ENCODE measurements at places on chromosomes 13 and 19. TPM values are rescaled to one million over a fixed set of nuclear protein-coding genes. Genes with fewer than 3 reads are reported as not detected.
A peak's percentile ranks its signal among the peaks of the same experiment; 100 is the strongest.

Gene MYPOP
- 11.7 TPM for polyA plus RNA-seq

Gene KLK2
- not detected for polyA plus RNA-seq

Gene C19orf33
- 40.3 TPM for polyA plus RNA-seq

Gene RTBDN
- not detected for polyA plus RNA-seq

Gene AMH
- 0.60 TPM for polyA plus RNA-seq

Gene ERICH4
- 23.1 TPM for polyA plus RNA-seq

DNA sequence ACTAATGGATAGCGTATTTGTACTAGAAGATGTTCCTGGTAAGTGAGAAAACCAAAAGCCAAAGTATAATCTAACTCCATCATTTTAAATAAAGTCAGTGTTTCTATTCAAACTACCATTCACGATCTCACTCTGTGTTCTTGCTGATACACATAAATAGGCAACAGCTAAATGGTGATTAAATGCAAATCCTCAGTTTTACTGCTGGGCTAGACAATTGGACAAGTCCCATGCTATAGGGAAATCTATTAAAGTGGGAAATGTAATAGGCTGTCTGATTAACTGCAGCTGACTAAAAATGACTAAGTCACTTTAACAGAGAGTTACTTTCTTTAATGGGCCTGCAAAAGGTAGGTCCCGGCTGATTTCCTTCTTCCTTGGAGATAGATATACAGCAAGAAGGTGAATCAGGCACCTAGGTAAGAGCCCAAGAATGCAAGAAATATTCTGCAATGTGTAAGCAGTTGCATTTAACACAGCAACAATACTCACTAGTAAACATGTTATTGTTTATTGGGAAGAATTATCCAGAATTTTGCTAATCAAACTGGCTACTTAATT is 298.4 kb downstream of the SLITRK6 start:
- DNase-seq: no peak

DNA sequence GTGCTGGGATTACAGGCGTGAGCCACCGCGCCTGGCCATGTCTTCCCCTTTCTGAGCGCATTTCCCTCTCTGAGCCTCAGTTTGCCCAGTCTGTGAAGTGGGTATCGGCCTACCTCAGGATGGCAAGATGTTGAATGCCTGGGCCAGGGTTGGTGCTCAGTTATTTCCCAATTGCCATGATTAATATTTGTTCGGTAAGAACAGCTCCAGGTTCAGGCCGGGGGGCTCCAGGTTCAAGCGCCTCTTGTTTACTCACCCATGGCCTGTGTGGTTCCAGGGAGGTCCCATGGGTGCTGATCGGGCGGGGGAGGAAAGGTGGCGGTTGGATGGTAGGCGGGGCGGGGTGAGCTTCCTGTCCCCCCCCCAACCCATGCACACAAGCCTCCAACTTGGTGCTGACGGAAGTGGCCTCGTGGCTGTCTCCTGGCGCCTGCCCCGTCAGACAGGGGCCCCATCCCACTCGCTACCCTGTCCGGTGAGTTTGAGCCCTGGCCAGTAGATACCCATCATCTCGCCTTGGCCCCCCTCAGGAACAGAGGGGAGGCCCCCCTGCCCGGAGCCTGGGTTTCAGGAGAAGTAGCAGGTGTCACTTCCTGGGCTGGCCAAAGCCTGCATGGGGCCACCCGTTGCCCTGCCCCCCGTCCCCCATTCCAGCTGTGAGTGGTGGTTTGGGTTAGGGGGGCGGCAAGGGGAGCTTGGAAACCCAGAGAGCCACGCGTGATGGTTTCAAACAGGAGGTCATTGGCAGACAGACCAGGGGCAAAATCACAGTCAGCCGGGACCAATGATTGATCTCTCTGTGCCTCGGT is at the start of gene FCHO1:
TSS of gene FCHO1 (plus strand) at position 375 of the 809 bp plus-strand sequence. CDS start 3,688 bp downstream, outside the sequence.
- DNase-seq: no peak

DNA sequence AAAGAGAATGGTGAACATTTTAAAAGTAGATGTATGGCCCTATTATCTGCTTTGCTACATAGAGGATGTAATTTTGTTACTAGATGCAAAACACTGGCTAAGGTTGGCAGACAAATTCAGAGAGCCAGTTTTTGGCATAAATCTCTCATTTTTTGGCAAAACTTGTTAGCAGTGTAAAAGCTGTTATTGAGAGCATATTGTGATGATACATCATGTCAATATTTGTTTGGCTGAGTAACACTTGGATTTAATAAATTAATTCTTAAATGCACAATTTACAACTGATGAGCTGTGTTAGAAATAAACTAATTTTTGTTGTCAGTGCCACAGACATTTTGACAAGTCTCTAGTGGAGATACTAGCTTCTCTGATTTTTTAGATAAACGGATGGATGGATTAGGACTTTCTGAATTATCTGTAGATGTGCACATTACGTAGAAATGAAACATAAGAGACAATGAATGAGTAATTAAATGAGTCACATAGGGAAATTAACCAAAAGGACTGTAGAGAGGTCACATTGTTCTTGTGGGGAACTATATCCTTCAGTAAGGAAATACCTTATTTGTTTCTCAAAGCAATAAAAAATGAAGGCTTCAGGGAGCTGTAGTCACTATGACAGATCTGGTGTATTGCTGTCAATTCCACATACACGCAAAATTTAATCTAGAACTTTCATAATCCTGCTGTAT is 17.4 kb downstream of the UFM1 start:
- DNase-seq: no peak

DNA sequence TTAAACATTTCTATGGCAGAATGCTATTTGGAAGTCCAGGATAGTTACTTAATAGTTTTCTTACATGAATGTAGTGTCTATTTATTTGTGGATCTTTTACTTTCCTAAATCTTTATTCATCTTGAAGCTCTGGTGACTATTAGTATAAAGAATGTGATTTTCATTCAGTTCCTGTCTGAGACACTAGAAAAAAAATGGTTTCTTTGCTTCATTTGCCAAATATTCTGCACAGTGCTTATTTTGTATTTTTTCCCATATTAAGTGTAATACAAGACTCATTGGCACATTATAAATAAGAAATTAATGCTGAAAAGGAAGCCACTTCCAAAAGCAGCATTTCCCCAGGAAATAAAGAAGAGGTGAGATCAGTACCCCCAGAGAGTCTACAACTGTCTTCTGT is 109.8 kb downstream of the POSTN start:
- DNase-seq: no peak

GRCh38 chr19:577439-578392 is 5.3 kb downstream of the BSG start:
- DNase-seq: no peak

- no peak for DNase-seq
These were observed 110.5 kb upstream of the SLITRK1 start for GRCh38 chr13:83992566-83993358.

GRCh38 chr13:94858856-94859255 is 146.5 kb upstream of the SOX21 start:
- DNase-seq: no peak

DNA sequence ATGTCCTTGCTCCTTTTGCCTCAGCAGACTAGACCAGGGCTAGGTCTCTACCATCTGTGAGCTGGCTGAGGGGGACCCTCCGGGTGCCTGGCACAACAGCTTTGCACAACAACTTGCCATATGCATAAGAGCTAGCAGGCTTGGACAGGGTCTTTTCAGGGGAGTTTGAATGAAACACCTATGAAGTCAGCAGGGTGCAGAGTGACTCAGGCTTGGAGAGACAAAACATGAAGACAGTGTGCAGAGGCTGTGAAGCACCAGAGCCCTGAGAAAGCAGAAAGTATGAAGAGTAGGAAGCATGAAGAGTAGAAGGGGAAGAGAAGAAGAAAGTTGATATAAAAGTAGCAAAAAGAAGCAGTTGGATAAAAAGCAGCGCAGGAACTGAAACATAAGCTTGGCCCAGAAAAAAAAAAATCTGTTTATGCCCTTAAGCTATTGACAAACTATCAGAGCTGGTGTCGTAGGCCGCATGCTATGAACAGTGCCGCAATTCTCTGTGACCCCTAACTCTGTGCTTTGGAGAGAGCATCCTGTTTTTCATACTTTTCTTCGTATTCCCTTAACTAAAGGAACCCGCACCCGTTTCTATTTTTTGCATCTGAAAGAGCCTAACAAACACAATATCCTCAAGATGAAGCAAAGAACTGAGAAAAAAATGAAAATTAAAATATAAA is 52.7 kb upstream of the FAM216B start:
- no peak for DNase-seq

DNA sequence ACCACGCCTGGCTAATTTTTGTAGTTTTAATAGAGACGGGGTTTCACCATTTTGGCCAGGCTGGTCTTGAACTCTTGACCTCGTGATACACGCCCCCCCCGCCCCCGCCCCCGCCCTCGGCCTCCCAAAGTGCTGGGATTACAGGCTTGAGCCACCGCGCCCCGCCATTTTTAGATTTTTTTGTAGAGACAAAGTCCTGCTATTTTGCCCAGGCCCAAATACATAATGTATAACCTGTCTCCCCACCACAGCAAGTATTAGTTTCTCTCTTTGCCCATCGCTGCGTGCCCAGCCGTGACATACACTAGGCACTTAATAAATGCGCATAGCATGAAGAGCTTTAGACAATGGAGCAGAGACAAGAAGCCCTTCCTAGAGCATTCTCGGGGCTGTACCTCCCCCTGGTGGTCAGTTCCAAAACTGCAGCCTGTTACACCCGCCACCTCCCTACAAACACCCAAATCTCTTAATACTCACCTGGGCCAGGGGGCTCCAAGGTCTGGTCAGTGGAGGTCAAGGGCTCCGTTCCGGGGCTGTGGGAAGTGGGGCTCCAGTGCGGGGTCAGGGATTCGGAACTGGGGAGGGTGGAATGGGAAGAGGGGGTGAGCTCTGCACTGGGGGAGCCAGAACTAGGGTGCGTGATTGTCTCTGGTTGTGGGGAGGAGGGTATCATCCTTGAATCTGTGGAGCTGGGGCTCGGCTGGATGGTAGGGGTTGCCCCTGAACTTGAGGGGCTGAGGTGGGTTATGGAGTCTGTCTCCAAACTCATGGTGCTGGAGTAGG is 22.5 kb downstream of the IQCN start:
- peak; percentile 80 for DNase-seq

DNA sequence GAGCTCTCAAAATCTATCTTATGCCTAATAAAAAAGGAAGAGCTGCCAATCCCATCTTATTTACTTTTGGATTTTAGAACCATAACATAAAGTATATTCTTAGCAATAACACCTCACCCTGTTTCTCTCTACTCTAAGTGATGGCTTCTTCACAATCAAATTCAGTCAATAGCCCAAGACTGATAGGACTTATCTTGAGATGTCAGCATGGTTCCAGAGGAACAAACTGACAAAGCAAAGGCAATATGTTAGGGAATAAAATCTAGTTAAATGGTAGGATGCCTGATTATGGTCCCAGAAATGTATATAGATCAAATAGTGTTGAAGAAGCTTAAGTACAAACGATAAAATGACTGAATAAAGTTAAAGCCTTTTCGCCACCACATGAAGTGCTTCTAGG is 36.3 kb downstream of the DACH1 start:
- DNase-seq: no peak

DNA sequence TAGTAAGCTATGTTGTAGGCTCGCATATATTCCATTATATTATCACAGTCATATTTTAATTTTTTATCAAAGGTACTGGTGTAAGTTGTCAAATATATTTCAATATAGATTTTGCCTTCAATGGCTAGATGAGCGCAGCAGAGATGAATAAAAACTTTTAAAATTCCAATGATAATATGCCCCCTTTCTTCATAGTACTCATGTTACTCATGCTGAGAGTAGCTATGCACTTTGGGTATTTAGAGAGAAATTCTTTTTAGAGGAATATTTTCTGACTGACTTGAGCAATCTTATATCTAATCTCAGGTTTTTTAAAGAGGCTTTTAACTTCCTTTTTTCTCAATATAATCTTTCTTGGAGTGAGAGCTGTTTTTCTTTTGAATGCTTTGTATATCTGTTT is 11.4 kb downstream of the ZNF254 start:
- no peak for DNase-seq

DNA sequence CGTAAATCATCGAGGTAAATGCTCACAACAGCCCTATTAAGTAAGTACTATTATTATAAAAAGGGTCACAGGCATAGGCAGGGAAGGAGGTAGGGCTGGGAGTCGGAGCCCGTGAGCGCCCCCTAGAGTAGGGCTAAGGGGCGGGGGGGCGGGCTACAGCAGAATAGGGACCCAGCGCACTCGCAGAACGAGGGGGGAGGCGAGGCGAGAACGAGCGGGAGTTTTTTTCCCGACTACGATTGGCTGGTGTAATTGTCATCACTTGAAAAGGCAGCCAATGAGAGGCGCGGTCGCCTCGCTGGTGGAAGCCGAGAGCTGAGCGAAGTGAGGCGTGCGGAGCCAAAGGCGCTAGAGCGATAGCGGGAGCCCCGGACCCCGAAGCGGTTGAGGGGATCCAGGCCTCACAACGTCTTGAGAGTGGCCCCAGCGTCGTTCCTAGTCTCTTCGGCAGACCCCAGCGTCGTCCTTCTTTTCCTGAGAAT is 24.2 kb downstream of the KEAP1 start:
- peak; percentile 91 for DNase-seq
